ENCODE measurements at places on chromosomes 3 and 15.

DNA sequence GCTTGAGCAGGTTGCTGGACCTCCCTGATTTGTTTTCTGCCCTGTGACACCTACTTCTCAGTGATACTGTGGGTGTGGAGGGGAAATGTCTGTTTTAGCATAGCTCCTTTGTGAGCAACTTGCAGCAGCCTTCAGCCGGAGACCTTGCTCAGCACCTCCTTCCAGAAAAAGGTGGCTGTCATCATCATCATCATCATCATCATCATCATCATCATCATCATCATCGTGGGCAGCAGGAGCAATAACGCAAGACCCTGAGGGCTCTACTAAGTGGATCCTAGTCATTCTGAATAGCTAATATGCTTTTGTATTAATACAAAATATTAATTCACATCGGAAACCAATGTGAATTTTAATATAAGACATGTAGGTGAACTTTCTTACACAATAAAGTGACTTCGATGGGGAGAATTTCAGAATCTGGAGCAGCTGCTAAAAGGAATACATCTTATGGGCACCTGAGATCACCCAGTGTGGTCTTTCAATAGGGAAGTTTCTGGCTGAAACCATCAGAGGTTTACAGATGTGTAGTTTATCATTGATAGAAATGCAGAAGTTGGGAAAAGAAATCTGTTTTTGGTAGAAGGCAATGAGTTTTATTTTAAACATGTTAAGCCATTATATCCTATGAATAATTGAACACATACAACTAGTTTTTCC, 8.6 kb downstream of the GABRR3 start:
- no peak for DNase-seq

GRCh38 chr3:48919215-48920138, 835 bp downstream of the ARIH2 start:
- DNase-seq: no peak

DNA sequence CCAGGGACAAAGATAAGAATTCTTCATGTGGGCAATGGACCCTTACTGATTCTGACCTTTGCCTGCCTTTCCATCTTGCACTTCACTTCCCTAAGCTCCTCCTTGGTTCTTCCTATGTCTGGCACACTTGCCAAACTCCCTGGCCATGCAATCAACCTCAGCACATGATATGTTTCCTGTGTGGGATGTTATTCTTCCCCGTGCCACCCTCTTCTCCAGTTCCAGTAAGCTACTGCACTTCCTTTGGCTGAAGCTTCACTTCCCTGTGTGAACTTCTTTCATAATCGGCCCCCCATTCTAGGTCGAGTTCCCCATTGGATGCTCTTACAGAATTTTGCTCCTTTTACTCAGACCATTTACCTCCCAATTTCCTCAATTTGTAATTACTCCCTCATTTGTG, 10.7 kb upstream of the TASOR start:
- no peak for DNase-seq

- peak; percentile 10 for DNase-seq
These were observed 48.1 kb downstream of the DPPA2 start for GRCh38 chr3:109268181-109268580.

GRCh38 chr3:56323986-56324420, 144.3 kb downstream of the ERC2 start:
- peak; percentile 76 for DNase-seq

GRCh38 chr3:163632722-163633121, 1445.6 kb downstream of the SI start:
- DNase-seq: no peak

GRCh38 chr15:92326236-92326635, 67.4 kb upstream of the ST8SIA2 start:
- DNase-seq: no peak

- DNase-seq: no peak
These were observed 200.2 kb upstream of the GOLGA6L4 start for GRCh38 chr15:84035399-84035766.

DNA sequence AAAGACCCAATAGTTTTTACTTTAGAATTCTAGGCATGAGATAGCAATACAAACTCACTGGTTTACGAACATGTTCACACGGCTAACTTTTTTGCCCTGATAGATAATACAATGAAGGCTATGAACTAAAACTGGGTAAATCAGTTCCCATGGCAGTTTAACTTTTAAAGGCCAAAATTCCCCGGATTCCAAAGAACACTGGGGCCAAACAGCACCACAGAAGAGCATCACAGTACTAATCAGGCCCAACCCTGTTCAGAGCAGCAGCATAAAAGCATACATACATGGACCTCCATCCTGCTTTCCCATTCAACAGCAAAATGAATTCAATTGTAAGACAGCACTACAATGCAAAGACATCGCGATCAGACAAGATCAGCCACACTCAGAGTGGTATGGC, 540.3 kb upstream of the CCDC54 start:
- no peak for DNase-seq

GRCh38 chr3:187900993-187901755, 155.9 kb upstream of the BCL6 start:
- DNase-seq: no peak

- no peak for DNase-seq
These were observed 13.1 kb upstream of the GP9 start for GRCh38 chr3:129047553-129047839.

- peak; percentile 97 for DNase-seq
These were observed 8.8 kb upstream of the MAGI1 start for GRCh38 chr3:66047311-66048050.

DNA sequence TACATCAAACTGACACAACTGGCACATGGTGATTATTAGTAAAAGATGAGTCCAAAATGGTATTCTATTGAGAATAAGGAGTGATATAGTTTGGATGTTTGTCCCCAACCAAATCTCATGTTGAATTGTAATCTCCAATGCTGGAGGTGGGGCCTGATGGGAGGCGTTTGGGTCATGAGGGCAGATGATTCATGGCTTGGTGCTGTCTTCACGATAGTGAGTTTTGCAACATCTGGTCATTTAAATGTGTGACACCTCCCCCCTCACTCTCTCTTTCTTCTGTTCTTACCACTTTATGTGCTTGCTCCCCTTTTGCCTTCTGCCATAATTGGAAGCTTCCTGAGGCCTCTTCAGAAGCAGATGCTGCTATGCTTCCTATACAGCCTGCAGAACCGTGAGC, 90.6 kb downstream of the RSL24D1 start:
- no peak for DNase-seq

DNA sequence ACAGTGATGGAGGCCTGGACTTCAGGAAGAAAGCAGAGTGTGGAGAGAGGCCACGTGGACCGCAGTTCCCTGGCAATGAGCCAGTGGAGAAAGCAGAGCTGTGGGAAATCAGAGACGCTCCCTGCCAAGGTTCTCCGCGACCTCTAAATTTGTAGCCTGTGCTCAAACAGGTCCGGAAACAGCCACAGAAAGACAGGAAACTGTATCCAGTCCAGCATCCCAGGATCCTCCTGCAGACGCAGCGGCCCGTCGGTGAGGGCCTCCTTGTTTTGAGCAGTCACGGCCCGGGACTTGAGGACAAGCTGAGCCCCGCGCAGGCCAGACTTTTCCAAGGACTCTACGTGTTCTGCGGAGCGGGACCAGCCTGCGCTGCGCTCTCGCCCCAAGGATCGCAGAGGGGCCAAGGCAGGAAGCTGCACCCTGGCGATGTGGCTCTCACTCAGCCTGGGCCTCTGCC, 22.3 kb downstream of the RPSA start:
- no peak for DNase-seq

- no peak for DNase-seq
These were observed 44.3 kb upstream of the TLE3 start for GRCh38 chr15:70142072-70142321.

GRCh38 chr3:101643861-101644613, 32.9 kb downstream of the ZBTB11 start:
- peak; percentile 84 for DNase-seq

DNA sequence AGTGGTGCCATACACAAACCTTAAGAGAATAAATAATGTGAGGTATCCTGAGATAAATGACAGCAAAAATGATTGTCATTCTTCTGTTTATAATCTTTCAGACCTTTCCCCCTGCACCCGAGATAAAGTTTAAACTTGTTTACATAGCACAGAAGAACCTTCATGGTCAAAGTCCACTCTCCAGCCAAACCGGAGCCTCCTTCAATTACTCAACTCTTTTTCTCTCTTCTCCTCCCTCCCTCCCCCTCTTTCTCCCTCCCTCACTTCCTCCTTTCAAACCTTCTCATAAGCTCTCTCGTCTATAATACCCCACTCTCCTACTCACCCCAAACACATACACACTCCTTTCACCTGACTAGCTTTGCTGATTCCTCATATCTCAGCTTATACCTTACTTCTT, 198.9 kb downstream of the EFHB start:
- DNase-seq: no peak

GRCh38 chr3:195544634-195545033, 1.5 kb upstream of the PPP1R2 start:
- DNase-seq: no peak

DNA sequence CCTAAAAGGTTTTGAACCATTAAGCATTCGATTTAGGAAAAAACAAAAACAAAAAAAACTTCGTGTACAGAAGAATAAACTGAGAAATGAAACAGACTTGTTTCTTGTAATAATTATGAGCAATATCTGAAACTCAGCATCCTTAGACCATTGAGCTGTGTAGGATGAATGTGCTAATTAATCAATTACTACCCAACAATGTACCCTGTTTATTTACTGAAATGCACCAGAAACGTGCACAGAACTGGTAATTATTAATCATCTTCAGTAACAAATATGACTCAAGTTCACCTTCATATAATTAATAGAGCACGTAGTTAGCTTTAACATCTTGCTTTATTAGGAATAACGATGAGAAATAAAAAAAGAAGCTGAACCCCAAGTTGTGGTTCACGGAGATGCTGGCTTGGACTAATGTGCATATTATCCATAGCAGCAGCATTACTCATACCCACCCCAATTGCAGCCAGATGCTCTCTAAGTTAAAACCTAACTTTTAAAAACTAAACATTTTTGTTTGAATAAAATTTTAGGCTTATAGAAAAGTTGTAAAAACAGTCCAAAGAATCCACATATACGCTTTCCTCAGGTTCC, 10.2 kb upstream of the C15orf61 start:
- peak; percentile 49 for DNase-seq

- no peak for DNase-seq
These were observed 64.5 kb downstream of the FLNB start for GRCh38 chr3:58072763-58073130.

- DNase-seq: no peak
These were observed 738.7 kb downstream of the MCTP2 start for GRCh38 chr15:94970096-94970495.

GRCh38 chr3:880371-880770, 212.5 kb upstream of the CNTN6 start:
- no peak for DNase-seq

DNA sequence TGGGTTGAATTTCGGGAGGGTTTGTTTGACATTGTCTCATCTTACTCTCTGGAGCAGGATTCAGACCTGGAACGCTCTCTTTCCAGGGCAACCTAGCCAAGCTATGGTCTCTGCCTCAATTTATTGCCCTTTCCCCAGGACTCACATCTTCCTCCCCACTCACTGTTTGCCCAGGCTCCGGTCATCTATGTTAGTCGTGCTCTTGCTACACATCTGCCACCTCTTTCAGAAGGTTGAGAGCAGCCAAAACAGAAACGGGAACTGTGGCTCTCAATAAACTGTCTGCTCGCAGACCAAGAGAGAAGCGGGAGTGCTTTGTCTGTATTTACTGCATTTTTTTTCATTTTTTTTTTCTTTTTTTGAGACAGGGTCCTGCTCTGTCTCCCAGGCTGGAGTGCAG, 81.6 kb downstream of the ST6GAL1 start:
- DNase-seq: no peak

GRCh38 chr15:48507416-48508065, 138.0 kb downstream of the FBN1 start:
- DNase-seq: peak; percentile 10

DNA sequence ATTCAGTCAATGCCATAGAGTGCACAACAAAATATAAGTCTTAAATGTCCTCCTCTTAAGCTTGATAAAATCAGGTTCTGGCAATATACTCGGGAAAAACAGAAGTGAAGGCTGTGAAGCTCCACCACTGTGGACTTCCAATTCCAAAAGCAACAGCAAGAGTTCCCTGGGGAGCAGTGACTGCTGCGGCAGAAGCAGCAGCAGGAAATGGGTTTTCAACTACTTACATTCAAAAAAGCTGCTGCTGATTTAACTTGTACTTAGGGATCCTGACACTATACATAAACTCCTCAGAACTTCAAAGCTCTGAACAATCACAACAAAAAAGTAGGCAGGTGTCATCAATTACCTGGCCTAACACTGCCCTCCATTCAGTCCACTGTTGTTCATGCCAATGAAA, 4.7 kb downstream of the CEP152 start:
- no peak for DNase-seq

GRCh38 chr3:132911741-132912415, 126.3 kb upstream of the TMEM108 start:
- DNase-seq: peak; percentile 19

- DNase-seq: peak; percentile 82
These were observed 16.9 kb upstream of the MORF4L1 start for GRCh38 chr15:78855746-78856145.

DNA sequence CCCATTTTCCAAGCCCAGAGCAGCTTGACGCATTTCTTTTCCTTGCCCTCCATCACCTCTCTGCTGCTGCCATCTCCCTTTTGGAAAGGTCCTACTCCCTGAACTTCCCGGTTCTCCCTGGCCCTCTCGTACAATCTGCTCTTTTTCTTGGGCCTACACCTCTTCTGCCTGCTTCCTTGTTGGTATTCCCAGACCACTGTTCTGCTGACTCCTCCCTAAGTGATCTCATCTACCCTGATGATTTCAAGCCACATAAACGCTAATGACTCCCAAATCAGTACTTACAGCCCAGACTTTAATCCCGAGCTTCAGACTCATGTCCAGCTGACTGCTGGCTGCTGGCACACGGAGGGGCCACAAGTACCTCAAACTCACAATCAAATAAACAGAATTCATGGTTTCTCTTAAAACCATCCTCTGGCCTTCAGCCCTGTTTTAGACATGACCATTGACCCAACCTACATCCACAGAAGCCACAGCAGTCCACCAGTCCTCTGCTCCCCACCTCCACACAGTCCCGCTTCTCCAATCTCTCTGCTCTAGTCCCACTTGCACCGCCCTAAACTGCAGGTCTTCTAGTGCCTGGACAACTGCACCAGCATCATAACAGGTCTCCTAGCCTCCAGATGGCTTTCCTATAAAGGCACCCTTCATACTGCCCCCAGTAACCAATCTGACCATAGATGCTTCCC, 57.6 kb downstream of the AAGAB start:
- peak; percentile 49 for DNase-seq

GRCh38 chr15:65790694-65791334, 1.3 kb downstream of the DENND4A start:
- DNase-seq: no peak

GRCh38 chr15:74373731-74374647, 6.5 kb upstream of the CYP11A1 start:
- DNase-seq: peak; percentile 41

Measured in HS-5 (cell line).